ENCODE measurements at places on chromosomes 4 and X. TPM values are rescaled to one million over a fixed set of nuclear protein-coding genes. Genes with fewer than 3 reads are reported as not detected.

DNA sequence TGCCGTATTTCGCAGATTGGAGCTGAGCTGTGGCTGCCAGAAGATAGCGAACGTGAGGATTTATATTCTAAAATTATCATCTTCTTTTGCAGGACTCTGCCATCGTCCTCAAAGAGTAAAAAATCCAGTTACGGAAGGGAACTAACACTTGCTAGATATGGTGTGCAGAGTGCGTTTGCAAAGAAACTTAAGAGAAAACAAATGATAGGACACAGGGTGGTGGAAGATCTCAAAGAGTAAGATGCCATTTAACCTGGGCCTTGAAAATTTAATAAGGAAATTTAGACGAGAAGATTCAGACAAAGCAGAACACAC is 566 bp downstream of the LARP7 start:
- no peak for DNase-seq

The MAGEC2 gene
- not detected for total RNA-seq

DNA sequence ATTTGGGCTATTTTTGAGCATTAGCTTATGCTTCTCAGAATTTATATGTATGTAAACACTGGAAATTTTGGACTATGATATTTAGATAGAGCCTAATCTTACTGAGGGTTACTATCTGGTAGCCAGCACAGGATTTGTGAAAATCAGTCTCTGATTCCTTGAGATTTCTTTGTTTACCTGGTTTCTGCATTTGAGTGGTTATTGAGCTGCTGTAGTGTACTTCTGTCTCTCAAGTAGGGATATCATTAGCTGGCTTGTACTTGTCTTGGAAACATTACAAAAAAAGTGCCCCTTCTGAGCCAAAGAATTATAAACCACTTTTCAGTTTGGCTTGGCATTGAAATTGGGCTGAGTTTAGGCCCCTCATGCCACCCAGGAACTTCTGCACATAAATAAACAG is 49.7 kb downstream of the TLL1 start:
- no peak for DNase-seq

DNA sequence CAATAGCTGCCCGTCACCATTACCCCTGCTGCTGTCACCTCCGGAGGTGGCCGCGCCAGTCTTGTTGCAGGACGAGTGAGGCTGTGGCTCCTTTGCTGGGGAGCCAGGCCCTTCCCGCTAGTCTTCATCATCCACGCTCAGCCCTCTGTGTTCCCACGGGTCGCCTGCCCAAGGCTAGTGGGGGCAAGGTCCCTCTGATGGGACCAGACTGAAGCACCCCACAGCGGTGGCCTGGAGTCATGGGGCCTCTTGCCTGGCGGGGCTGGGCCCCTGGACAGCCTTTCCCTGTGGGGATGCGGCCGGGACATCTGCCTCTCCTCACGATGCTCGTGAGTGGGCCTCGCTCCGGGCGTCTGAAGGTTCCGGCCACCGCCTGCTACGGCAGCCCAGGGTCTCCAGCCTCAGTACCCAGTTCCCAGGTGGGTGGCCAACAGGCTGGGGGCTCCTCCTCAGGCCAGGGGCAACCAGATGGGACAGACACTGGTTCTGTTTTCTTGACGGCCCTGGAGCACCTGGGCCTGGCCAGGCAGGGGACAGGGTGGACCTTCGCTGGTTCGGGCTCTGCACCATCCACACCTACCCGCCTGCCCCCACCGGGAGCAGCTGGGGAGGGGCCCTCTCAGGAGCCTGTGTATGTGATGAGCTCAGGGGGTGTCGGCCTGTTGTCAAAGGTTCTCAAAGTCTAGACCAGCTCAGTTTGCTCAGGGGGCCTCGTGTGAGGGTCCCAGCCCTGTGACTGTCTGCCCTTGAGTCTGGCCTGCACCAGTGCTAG is 32.3 kb downstream of the DOK7 start:
- no peak for DNase-seq

The SSX4B gene
- total RNA-seq: not detected

DNA sequence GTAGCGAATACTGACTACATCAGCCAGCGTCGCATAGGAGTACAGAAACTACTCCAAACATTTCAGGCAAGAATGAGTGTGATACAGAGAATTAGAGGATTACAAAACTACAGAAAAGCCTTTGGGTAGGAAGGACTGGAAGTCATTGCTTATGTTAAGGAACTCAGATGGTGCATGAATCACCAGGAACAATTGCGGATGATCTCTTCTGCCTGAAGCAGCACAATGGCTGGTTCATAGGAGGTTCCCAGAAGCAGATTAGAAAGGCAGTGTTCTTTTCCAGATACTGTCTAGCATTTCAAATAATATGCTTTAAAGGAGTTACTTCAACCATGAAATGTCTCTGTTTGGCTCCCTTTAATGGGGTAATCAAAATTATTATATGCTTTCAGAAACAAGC is 42.5 kb upstream of the MAP9 start:
- DNase-seq: peak; percentile 25

GRCh38 chrX:139907078-139907477 is 25.8 kb downstream of the ATP11C start:
- DNase-seq: no peak

- peak; percentile 1 for DNase-seq
Measured at GRCh38 chr4:47334652-47335051, 128.8 kb downstream of the COMMD8 start.

DNA sequence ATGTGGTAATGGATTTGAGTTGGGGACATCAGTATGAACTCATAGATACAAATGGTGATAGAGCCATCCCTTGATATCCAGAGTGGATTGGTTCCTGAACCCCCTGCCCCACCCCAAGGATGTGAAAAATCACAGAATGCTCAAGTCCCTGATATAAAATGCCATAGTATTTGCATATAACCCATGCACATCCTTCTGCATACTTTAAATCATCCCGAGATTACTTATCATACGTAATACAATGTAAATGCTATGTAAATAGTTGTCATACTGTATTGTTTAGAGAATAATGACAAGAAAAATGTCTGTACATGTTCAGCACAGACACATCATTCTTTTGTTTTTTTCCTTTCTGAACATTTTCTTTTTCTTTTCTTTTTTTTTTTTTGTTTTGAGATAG is 18.9 kb upstream of the SEPTIN11 start:
- DNase-seq: no peak

GRCh38 chr4:104772849-104773248 is 278.2 kb upstream of the CXXC4 start:
- no peak for DNase-seq

The TIGD4 gene
- 0.51 TPM for total RNA-seq

- no peak for DNase-seq
Measured at GRCh38 chrX:109638158-109638557, 13.2 kb upstream of the KCNE5 start.

The GYG2 gene
- 0.43 TPM for total RNA-seq

DNA sequence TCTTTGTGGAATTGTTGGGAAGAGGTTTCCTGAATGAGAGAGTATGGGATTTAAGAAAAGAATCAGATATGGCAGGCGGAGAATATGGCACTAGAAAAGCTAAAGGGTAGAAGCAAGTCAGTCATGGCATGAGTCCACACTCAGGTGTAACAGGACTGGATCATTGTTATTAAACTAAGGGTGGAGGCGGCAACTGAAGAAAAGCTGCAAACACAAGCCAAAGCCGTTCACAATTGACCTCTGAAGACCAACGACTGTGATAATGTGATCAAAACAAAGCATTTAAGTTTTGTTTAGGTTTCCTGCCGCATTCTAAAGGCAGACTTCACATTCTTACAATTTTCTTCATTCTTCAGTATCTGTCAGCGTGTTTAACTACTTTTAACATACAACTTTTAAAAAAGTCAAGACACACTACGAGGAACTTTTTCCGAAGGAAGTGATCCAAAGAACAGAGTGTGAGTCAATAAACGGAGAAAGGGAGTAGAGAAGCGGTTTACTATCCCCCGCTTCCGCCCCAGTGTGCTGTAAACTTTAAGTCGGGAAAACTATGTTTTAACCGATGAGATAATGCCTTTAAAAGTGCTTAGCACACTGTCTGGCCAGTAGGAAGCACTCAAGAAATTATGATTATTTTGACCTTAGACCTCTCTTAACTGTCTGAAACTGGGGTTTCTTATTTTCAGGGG is 909 bp upstream of the SLAIN2 start:
- DNase-seq: peak; percentile 89

- no peak for DNase-seq
Measured at GRCh38 chr4:76714226-76714625, 183.7 kb downstream of the SOWAHB start.

DNA sequence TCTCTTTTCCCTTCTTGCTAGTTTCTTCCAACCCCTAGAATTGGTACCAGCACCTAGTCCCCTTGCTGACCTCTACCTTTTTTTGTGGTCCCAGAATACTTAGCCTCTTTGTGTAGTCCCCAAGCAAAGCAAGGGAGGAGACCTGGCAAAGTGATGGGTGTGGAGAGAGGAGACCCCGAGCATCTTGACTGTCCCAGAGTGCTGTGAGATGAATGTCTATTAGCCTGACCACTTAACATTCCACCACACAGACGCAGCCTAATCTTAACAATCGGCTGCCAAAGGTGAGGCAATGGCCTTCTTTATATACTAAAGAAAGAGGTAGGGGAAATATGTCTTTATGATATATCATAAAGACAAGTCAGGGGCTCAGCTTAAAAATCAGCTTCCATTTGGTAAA is 55.9 kb downstream of the TRIM2 start:
- DNase-seq: peak; percentile 35

- peak; percentile 36 for DNase-seq
Measured at GRCh38 chrX:154437971-154438893, 1.3 kb downstream of the GDI1 start.

The QRFPR gene
- not detected for total RNA-seq
